Naive B cell (primary cell): ENCODE measurements at places on chromosomes 16 and 17.

DNA sequence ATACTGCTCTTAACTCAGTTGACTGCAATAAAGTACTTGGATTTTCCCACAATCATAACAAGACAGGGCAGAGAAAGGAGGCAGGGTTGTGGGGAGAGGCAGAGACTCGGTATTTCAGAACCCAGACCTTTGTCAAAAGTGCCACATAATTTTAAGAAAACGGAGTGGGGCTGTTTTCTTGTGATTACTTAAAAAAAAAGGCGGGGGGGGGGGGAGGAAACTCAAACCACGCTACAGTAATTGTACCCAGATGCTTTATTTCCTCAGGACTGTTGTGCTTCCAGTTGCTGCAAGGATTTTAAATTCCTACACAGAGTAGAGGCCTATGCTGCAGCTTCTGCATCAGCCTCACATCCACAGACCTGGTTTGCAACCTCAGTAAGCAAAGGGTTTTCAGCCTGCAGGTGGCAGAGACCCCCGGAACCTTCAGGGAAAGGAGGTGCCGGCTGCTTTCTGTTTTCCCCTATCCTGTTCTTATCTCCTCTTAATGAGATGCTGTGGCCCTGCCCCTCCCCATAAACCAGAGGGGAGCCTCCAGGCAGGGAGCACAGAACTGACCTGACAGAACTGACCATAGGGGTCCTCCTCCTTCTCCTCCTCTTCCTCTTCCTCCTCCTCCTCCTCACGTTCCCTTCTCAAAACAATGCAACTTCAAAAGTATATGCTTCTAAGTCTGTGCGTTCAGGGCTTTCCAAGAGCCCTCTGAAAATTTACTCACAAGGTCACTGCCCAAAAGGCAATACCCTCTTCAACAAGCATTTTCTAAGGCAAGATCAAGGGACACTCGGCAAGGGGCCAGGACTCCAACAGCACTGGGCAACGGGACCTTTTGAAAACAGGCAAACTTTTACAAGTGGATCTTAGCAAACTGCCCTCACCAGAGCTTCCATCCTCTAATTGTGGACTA is 7.5 kb downstream of the AXIN2 start:
- DNase-seq = no peak

- DNase-seq = no peak
Measured at GRCh38 chr17:57954397-57955182, 622 bp downstream of the CUEDC1 start.

GRCh38 chr16:49961089-49961488 is 63.9 kb upstream of the CNEP1R1 start:
- no peak for DNase-seq

GRCh38 chr16:66006485-66006884 is 360.0 kb upstream of the CDH5 start:
- no peak for DNase-seq

GRCh38 chr17:27352448-27353032 is 58.6 kb downstream of the WSB1 start:
- DNase-seq = no peak

DNA sequence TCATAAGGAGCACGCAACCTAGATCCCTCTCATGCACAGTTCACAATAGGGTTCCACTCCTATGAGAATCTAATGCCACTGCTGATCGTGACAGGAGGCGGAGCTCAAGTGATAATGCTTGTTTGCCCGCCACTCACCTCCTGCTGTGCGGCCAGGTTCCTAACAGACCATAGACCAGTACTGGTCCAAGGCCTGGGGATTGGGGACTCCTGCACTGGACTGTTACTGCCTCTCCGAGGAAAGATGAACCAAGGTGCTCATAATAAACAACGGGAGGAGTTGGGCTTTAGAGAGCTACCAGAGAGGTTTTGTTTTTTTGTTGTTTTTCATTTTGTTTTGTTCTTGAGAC is 58.2 kb downstream of the TK2 start:
- no peak for DNase-seq

GRCh38 chr16:60755907-60756306 is 1280.3 kb downstream of the CDH8 start:
- no peak for DNase-seq

DNA sequence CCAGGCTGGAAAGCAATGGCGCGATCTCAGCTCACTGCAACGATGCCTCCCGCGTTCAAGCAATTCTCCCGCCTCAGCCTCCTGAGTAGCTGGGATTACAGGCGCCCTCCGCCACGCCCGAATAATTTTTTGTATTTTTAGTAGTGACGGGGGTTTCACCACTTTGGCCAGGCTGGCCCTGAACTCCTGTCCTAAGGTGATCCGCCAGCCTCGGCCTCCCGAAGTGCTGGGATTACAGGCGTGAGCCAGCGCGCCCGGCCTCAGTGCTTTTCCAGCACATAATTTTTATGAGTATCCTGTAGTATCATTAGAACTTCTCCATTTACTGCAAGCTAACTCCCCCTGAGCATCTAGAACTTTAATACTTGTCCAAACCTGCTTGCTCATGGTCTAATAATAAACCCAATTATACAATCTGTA is 1.8 kb downstream of the UBE2G1 start:
- DNase-seq = no peak

DNA sequence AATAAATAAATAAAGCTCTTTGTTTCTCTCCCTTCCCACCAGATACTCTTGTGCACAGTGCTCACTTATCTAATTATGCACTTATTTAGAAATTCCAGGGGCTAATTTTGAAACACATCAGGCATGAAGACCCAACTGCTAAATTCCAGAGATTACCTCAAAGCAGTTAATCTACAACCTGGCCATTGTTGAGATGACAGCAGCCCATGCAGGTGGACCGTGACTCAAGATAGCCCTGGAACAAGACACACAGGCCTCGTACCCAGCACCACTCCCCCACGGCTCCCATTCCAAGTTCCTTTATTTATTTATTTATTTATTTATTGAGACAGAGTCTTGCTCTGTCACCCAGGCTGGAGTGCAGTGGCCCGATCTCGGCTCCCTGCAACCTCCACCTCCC is 60.1 kb upstream of the NPEPPS start:
- no peak for DNase-seq

DNA sequence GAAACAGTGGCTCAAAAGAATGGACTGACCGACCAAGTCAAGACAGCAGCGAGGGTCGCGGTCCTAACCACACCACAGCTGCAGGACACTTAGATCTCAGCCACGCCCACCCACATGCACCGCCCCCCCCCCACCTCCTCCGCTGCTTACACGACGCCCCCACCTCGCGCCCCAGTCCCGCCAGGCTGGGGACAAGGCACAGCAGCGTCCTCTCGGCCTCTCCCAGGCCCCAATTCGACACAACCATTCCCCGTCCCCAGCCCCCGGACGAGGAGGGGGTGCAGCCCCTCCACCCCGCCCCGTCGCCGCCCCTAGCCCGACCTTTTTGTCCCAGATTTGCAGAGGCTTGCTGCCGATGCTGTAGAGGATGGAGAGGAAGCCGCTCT is 477 bp downstream of the CFAP20 start:
- DNase-seq = no peak

- peak; percentile 47 for DNase-seq
Measured at GRCh38 chr16:58515871-58516767, 802 bp downstream of the SETD6 start.

DNA sequence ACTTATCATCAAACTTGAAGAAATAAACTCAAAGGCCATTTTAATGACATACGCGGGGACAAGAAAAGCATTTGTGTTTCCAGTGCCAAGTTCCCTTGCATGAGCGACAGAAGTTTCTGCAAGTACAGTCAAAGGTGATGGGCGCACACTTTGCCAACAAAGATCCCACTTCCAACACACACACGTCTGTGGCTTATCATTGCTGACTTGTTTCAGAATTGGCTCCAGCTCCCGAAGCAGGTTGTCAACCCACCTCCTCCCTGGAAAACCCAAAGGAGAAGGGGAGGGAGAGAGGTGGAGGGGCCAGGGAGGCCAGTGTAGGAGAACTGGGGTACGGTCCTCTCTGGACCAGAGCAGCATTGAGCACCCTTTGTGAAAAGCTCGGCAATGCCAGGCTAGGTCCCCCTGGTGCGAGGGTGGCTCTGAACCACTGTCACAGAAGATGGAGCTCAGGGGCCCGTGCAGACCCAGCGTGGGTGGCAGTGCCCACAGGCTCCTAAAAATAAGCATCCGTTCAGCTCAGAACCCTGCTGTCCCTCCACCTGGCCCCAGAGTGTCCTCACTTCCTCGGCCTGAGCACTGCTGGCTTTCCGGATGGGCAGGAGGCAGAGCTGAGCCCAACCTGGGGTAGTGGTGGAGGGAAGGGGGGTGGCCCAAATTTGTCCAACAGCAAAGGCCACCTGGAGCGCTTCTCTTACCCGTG is 33.2 kb downstream of the RBFOX3 start:
- DNase-seq = no peak

GRCh38 chr17:36616061-36617029 is 15.0 kb downstream of the MRM1 start:
- DNase-seq = no peak

DNA sequence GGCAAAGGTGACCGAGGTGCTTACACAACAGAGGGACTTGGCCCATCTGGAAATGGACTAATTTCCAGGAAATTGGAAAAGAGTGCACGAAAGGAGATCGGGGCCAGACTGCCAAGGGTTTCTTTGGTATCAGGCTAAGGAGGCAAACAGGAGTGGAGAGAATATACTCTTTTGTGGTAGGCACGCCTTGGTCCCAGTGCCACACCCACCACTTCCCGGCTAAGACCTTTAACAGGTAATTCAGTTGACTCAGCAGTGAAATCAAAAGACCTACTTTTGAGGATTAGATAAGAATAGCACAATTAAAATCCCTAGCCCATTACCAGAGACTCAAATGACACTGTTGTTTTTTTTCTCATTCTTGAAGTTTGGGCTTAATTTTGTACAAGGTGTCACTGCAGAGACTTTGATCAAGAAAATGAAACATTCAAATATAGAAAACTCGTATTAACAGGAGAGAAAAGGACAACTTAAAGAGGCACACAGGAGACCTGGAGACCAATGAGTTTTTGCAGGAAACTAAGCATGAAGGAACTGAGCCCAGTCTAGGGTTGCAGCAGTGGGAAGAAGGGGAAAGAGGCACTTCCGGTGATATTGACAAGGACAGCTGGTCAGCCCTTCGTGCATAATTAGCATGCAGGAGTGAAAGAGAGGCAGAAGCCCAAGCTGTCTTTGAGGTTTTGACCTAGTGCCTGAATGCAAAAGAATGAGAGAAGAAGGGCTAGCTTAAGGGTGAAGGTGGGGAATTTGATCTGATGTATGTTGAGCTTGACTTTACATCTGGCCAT is 265.5 kb upstream of the CCL2 start:
- DNase-seq = no peak

GRCh38 chr16:71894921-71895678 is at the start of gene IST1:
TSS of gene IST1 (plus strand) at chr16:71895531. CDS start at chr16:71915641, 20,110 bp downstream.
- DNase-seq = peak; percentile 98

DNA sequence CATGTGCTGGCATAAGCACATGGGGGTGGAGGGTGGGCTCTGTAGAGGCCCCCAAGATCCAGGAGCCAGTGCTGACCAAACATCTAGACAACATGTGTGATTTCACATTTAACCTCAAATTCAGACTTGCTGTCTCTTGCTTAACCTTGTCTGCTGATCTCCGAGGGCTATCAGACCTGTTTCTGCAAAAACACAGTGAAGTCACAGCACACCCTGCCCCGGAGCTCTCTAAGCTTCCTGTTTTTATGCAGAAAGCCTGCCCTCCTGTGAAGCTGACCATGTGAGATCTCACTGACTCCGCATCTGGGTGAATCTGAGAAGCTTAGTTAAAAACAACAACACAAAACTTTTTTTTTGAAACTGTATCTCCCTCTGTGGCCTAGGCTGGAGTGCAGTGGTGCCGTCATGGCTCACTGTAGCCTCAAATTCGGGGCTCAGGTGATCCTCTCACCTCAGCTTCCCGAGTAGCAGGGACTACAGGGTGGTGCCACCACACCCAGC is 6.6 kb upstream of the DPEP2 start:
- peak; percentile 68 for DNase-seq

- no peak for DNase-seq
Measured at GRCh38 chr16:65101009-65101408, 20.9 kb downstream of the CDH11 start.
